A549 treated with AZD2906 at 1 μM for 4 hours (cell line): ENCODE measurements at places on chromosomes 5 and 9. TPM values are rescaled to one million over a fixed set of nuclear protein-coding genes. Genes with fewer than 3 reads are reported as not detected.

HAND1 gene
- 0.39 to 0.83 TPM (median 0.45 TPM) in 5 replicates for total RNA-seq

IQGAP2 gene
- 1.5 to 2.4 TPM (median 2.0 TPM) in 5 replicates for total RNA-seq

QRFP gene
- total RNA-seq = not detected in 5 replicates

THBS4 gene
- 0.03 to 0.07 TPM (median 0.06 TPM) in 3 of 5 replicates, not detected in the others for total RNA-seq

LCNL1 gene
- total RNA-seq = 0.07 to 0.24 TPM (median 0.18 TPM) in 5 replicates

TXNDC8 gene
- not detected in 5 replicates for total RNA-seq

RORB gene
- total RNA-seq = 0.01 TPM in 1 of 5 replicates, not detected in the others

DBH gene
- total RNA-seq = not detected in 5 replicates

PCDHA10 gene
- total RNA-seq = 0.01 to 0.02 TPM (median 0.01 TPM) in 3 of 5 replicates, not detected in the others

TAS2R1 gene
- total RNA-seq = not detected in 5 replicates

PKD2L2 gene
- 0.05 to 0.09 TPM (median 0.07 TPM) in 3 of 5 replicates, not detected in the others for total RNA-seq

CTXN3 gene
- total RNA-seq = not detected in 5 replicates

RAD1 gene
- total RNA-seq = 30.1 to 40.5 TPM (median 30.9 TPM) in 5 replicates

CRHBP gene
- total RNA-seq = 0.06 to 0.17 TPM (median 0.08 TPM) in 4 of 5 replicates, not detected in the other

C5orf52 gene
- total RNA-seq = not detected in 5 replicates

SHLD3 gene
- total RNA-seq = 1.9 to 2.7 TPM (median 2.1 TPM) in 5 replicates

EHMT1 gene
- total RNA-seq = 42.1 to 48.9 TPM (median 43.7 TPM) in 5 replicates

SPINK7 gene
- not detected in 5 replicates for total RNA-seq

C5orf63 gene
- total RNA-seq = 3.4 to 4.8 TPM (median 3.9 TPM) in 5 replicates

COQ4 gene
- total RNA-seq = 52.2 to 61.8 TPM (median 58.9 TPM) in 5 replicates

INSL4 gene
- 14.4 to 17.2 TPM (median 16.2 TPM) in 5 replicates for total RNA-seq

CDH9 gene
- not detected in 5 replicates for total RNA-seq

TBC1D13 gene
- 20.2 to 22.3 TPM (median 20.8 TPM) in 5 replicates for total RNA-seq

EXD3 gene
- 4.8 to 6.5 TPM (median 5.7 TPM) in 5 replicates for total RNA-seq

FAM151B gene
- total RNA-seq = 1.0 to 1.7 TPM (median 1.7 TPM) in 5 replicates

UBAP1 gene
- 45.9 to 53.5 TPM (median 49.4 TPM) in 5 replicates for total RNA-seq

TOR1A gene
- total RNA-seq = 57.5 to 61.8 TPM (median 60.9 TPM) in 5 replicates

STC2 gene
- total RNA-seq = 33.4 to 49.1 TPM (median 35.8 TPM) in 5 replicates

IFNB1 gene
- total RNA-seq = not detected in 5 replicates

NIPBL gene
- total RNA-seq = 11.2 to 15.5 TPM (median 11.5 TPM) in 5 replicates

IL9 gene
- total RNA-seq = not detected in 5 replicates
